ENCODE measurements at places on chromosomes 11 and 22.

DNA sequence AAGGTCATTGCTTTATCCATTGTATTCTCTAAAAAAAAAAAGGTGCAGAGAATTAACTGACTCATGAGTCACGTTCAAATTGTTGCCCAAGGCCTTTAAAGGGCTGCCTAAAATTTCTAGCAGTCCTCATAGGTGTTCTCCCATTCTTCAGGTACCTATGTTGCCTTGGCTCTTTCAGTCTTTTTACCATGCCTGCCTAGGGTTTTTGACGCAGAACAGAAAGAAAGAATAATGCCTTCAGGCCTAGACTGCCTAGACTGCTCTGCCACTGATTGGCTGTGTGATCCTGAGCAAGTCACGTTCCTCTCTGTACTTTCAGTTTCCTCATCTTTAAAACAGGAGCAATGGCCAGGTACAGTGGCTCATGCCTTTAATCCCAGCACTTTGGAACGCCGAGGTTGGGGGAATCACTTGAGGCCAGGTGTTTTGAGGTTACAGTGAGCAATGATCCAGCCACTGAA is 21.5 kb downstream of the CTSC start:
- DNase-seq, result no peak

- no peak for DNase-seq
Observed at GRCh38 chr11:35414311-35414710, 5.0 kb downstream of the SLC1A2 start.

- no peak for DNase-seq
Observed at GRCh38 chr22:17369439-17370025, at the start of gene CECR2. Gene CECR2 (plus strand): TSS chr22:17369460. CDS start chr22:17369784, 324 bp downstream.

DNA sequence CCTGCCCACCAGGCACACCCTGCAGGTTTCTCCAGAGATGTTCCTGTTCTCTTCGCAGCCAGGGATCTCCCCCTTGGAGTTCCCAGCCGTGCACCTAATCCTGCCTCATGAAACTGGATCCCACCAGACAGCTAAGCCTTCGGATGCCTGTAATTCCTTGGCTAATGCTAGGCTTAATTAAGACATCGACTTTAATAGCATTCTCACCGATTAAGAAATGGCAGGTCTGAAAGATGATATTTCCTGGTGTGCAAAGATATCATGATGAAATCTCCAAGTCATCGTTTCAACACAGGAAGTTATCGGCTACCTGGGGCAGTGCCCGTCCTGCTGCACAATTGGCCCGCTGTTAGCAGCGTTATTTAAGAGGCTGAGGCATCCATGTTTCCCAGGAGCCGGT is 41.5 kb upstream of the CCND1 start:
- no peak for DNase-seq

DNA sequence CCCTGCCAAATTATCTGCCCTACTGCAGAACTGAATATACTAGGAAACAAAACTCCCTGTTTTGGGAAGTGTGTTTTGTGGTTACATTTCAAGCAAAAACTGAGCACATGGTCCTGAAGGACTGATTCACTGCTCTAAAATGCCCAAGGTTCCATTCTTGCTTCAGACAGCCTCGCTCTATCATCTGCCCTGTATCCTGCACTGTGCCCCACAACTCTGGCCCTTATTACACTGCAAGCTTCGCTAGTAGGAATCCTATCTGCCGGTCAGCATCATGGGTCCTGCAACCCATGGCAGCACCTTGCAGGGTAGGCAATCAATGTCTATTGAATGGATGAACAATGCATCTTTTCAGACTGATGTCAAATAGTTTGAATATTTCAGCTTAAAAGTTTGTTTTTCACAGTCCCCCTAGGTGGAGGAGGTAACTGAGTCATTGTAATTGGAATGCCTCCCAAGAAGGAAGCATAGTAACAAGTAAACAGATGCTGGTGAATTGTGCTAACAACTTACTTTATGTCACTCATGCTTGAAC is 21.3 kb downstream of the LAYN start:
- no peak for DNase-seq

GRCh38 chr11:116239247-116239646 is 533.5 kb downstream of the BUD13 start:
- DNase-seq, result no peak

- DNase-seq, result no peak
Observed at GRCh38 chr11:47101406-47101805, 75.3 kb downstream of the ARFGAP2 start.

DNA sequence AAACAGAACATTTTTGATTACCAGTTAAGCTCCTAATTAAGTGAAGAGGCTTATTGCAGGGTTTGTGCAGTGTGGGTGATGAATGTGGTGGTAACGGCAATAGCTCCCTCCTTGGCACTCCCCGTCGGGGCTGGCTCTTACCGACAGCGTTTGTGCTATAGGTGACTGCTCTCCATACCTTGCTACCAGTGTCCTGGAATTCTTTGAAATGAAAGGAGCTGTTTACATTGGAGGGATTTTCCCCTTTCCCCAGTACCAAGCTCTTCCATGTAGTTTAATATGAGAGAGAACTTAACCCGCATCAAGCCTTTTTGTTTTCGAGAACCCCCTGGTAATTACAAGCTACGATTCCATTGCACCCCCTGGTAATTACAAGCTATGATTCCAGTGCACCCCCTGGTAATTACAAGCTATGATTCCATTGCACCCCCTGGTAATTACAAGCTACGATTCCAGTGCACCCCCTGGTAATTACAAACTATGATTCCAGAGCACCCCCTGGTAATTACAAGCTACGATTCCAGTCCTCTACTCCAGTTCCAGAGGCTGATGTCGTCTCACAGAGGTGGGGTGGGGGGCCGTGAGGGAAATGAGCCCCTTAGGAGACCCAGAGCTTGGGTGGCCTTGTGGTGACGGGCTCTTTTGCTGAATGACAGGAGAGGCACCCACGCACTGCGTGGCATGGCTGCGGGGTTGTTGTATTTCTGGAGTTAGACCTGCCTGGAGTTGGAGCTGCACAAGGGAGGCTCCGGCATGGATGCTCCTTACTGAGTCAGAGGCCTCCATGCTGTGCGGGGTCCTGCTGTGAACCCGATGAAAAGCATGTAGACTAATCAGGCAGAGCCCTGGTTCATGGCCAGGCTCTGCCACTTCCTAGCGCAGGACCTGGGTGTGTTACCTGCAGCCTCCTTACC is 205.3 kb downstream of the TBC1D22A start:
- no peak for DNase-seq

GRCh38 chr11:27977031-27977430 is 130.9 kb downstream of the KIF18A start:
- DNase-seq, result no peak

DNA sequence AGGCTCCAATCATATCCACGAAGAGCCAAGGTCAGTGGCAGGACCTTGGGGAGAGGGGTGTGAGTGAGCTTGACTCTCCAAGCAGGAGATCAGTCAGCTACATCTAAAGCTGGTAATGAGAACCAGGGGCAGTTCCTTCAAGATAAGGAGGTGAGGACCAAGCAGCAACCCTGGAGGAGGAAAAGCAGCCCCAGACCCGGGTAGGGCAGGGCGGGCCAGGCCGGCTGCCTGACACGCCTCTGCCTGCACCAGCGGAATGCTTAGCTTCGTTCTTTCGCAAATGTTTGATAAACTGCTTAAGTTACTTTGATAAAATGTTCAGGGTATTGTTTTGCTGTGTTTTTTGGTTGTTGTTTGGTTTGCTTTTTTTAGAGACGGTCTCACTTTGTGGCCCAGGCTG is 18.7 kb upstream of the FADD start:
- DNase-seq, result no peak

DNA sequence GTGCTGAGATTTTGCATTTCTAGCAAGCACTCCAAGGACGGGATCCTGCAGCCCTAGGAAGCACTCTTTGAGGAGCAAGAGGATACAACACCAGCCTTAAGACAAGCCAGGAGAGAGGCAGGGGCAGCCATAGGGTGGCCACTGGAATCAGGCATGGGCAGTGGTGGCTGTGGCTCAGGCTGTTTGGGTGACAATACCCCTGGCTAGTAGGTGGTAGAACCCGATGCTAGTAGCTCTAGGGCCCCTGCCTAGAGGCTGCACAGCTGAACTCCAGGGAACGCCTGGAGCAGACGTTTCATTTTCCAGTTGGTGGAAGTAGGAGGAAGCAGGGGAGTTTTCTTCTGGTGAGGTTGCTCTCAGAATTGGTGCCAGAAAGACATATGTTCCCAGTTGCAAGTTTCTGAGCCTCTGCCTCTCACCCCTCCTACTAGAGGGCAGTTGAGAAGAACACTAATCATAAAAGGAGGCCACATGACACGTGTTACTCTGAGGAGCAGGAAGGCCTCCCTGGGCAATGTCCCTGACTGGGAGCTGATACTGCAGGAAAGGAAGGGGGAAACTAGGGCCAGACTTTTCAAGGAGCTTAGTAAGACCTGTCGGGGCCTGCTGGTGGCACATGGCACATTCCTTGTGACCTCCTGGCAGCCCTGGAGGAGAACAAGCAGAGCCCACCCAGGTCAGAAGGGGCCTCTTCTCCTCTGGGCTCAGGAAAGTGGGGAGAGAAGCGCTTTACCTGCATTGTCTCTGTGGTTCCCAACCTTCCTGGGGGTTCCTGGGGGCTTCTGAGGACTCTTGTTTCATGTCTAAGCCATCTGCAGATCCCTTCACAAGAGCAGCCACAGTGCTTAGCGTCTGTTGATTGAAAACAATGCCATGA is 56.6 kb upstream of the DRD2 start:
- DNase-seq, result no peak

GRCh38 chr11:72805216-72805615 is 9.0 kb upstream of the ATG16L2 start:
- no peak for DNase-seq

DNA sequence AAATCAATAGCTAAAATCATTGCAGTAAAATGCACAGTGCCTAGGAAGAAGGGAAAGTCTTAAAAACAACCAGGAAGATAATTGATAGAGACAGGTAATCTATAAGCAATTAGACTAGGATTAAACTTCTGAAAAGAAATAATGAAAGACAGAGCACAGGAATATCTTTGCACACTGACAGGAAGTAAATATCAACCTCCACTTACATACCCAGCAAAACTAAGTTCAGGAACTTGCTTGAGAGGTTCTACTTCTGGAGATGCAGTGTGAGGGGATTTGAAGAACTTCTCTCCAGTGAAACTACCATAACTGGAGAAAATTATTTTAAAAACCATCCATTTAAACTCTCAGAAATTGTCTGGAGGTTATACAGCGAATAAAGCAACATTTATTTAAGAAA is 104.1 kb downstream of the EHF start:
- DNase-seq, result no peak

- no peak for DNase-seq
Observed at GRCh38 chr11:64359712-64360445, 917 bp downstream of the RPS6KA4 start.

- no peak for DNase-seq
Observed at GRCh38 chr11:62664405-62665074, 470 bp downstream of the C11orf98 start.

GRCh38 chr11:125807909-125808308 is 20.0 kb downstream of the PATE3 start:
- no peak for DNase-seq

DNA sequence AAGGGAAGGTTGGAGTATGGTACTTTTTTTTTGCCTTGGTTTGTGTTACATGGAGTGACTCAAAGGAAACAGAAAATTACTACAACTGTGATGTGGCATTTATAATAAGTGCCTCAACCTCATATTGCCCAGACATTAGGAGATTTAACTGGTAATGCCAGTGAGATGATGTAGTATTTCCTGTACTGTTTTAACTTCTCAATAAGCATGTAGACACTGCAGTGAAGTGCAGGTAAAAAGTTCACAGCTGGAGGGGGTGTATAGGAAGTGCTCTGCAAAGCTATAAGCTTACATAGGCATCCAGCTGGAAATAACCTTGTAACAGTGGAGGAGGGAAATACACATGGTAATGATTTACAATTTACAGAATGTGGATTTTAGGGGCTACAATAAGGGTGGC is 138.2 kb upstream of the MTMR2 start:
- DNase-seq, result no peak

GRCh38 chr11:23318670-23319069 is 458.4 kb upstream of the CCDC179 start:
- DNase-seq, result no peak
